ENCODE measurements at places on chromosomes 11 and 22. TPM values are rescaled to one million over a fixed set of nuclear protein-coding genes. Genes with fewer than 3 reads are reported as not detected.

Gene FGF3
- not detected for total RNA-seq

- peaks cover 6% of the 10 kb centered on the region for H3K4me1 ChIP-seq
- H3K4me3 ChIP-seq, result peak overlapping the region; percentile 91
- H3K36me3 ChIP-seq, result no peaks in the 10 kb centered on the region
- no peaks in the 10 kb centered on the region for H3K27me3 ChIP-seq
- no peak overlapping the region for H3K27ac ChIP-seq
Measured at GRCh38 chr11:22828373-22828772, 1.2 kb downstream of the SVIP start.

Gene NOX4
- 6.2 TPM for total RNA-seq

Gene OR51B4
- total RNA-seq, result not detected

- H3K4me1 ChIP-seq, result no peaks in the 10 kb centered on the region
- DNase-seq, result no peak
- H3K4me3 ChIP-seq, result no peak overlapping the region
- H3K27me3 ChIP-seq, result no peaks in the 10 kb centered on the region
- H3K27ac ChIP-seq, result no peak overlapping the region
Measured at GRCh38 chr11:34157163-34157562, 51.7 kb downstream of the NAT10 start.

DNA sequence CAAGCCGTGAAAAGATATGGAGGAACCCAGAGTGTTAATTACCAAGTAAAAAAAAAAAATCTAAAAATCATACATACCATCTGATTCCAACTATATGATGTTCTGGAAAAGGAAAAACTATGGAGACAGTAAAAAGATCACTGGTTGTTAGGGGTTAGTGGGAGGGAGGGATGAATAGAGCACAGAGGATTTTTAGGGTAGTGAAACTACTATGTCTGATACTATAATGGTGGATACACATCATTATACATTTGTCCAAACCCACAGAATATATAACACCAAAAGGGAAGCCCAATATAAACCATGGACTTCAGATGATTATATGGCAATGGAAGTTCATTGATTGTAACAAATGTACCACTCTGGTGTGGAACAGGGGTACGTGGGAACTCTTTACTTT, 74.1 kb downstream of the ENTHD1 start:
- H3K36me3 ChIP-seq, result no peaks in the 10 kb centered on the region
- peaks cover 4% of the 10 kb centered on the region for H3K27me3 ChIP-seq
- no peak overlapping the region for H3K27ac ChIP-seq
- H3K4me1 ChIP-seq, result no peaks in the 10 kb centered on the region
- H3K4me3 ChIP-seq, result no peak overlapping the region

DNA sequence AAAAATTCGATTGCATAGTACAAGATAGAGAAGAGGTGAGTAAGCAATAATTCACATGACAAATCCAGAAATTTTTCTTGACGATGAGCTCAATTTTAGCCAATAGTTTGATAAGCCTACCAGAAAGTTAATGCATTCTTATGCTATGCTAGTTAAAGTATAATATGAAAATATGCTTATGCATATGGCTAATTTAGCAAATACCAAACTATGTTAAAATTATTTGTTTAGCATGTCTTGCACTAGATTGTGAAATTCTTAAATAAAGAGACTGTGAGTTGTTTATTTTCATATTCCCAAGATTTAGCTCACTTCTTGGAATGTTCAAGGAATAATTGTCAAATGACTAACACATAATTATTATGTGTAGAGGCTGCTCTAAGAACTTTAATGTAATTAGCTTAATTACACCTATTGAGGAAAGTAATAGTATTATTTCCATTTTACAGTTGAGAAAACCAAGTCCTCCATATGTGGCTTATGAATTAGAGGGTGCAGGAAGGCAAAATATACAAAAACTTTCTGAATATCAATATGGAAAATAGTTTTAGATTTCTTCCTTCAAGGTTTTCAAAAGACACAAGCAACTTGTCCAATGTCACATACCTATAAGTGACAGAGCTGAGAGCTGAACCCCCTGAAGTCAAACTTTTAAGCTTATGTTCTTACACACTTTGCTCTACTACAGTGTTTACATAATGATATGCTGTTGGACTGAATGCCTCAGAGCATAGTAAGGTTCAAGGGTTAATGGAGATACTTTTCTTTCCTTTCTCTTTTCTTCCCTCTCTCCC, 45.9 kb upstream of the ARHGAP20 start:
- DNase-seq, result no peak
- no peaks in the 10 kb centered on the region for H3K27me3 ChIP-seq
- no peaks in the 10 kb centered on the region for H3K36me3 ChIP-seq
- no peak overlapping the region for H3K27ac ChIP-seq

DNA sequence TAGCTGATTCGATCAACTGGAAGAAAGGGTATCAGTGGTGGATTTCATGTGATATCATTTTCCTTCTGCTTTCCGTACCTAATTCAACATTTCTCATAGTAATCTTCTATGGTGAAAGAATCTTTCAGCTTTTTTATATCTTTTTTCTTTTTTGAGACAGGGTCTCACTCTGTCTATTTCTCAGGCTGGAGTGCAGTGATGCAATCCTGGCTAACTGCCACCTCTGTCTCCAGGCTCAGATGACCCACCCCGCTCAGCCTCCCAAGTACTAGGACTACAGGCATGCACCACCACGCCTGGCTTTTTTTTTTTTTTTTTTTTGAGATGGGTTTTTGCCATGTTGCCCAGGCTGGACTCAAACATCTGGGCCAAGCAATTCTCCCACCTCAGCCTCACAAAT, 18.6 kb upstream of the CHORDC1 start:
- no peak overlapping the region for H3K4me3 ChIP-seq
- no peaks in the 10 kb centered on the region for H3K36me3 ChIP-seq
- no peak overlapping the region for H3K27ac ChIP-seq
- no peak for DNase-seq
- no peaks in the 10 kb centered on the region for H3K27me3 ChIP-seq
- H3K4me1 ChIP-seq, result no peaks in the 10 kb centered on the region

DNA sequence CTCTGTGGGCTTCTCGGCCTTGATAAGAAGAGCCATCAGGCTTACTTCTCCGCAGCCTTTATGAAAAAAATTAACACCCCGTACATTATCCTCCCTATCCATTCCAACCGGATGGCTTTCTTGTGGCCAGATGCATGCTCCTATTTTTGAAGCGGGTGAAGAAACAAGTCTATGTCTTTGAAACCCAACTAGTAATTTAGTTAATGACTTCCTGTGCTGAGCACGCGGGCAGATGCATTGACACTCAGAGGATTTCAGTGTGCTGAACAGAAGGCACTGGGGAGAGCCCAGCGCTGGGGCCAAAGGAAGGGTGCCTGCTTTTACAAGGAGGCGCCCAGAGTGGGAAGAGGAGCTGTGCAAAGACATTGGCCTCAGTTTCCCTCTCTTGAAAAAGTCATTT, 53.3 kb downstream of the ARHGAP8 start:
- DNase-seq, result no peak
- H3K27me3 ChIP-seq, result peaks cover 3% of the 10 kb centered on the region
- no peaks in the 10 kb centered on the region for H3K36me3 ChIP-seq
- no peak overlapping the region for H3K27ac ChIP-seq

Gene SMDT1
- total RNA-seq, result 7.9 TPM

DNA sequence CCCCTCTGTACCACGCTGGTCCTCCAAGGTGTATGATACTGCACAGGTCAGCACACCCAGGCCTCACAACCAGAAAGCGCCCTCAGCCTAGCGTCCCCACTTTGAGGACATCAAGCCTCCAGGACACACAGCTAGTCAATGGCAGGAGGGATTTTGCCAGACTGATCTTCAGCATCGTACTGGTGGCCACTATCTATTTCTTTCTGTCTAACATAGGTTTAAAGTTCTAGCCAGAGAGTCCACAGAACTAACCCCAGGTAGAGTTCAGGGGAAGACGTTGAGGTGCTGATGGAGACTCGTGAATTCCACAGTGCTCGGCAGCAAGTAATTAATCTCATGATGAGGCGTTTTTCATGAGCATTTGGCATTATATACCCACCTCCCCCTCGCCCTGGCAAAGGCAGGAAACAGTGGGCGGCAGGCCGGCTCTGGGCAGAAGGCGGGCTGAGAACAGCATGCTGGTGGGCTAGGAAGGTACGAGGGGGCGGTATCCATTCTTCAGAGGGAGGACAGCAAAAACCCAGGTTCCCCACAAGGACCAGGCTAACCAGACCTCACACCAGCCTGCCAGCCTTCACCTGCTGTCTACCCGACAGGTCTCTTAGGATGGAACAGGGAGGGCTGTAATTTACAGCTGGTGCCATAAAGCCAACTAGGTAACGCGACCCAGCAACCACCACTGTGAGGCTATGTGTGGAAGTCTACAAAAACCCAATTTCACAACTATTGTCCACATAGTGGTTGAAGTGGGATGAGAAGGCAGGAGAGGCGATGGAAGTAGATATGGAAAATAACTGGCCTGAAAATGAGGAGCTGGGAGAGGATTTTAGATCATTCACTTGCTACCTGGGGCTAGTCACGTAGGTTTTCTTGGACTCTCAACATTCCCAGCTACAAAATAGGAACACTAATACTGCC, 18.5 kb downstream of the MYH9 start:
- H3K4me3 ChIP-seq, result no peak overlapping the region
- no peak for DNase-seq
- H3K27ac ChIP-seq, result peak overlapping the region; percentile 82

Gene OR52A1
- not detected for total RNA-seq

Gene GGT1
- 1.3 TPM for total RNA-seq

Gene MYOD1
- 5.6 TPM for total RNA-seq

- no peaks in the 10 kb centered on the region for H3K36me3 ChIP-seq
- no peak for DNase-seq
- H3K27me3 ChIP-seq, result peaks cover 8% of the 10 kb centered on the region
- H3K27ac ChIP-seq, result no peak overlapping the region
- H3K4me3 ChIP-seq, result no peak overlapping the region
Measured at GRCh38 chr11:1127664-1128162, 30.0 kb upstream of the MUC5AC start.

- no peaks in the 10 kb centered on the region for H3K36me3 ChIP-seq
- DNase-seq, result no peak
- H3K27ac ChIP-seq, result no peak overlapping the region
- no peaks in the 10 kb centered on the region for H3K4me1 ChIP-seq
- no peaks in the 10 kb centered on the region for H3K27me3 ChIP-seq
Measured at GRCh38 chr11:60782393-60783140, 2.6 kb upstream of the MS4A10 start.

Gene ANO5
- 41.9 TPM for total RNA-seq

DNA sequence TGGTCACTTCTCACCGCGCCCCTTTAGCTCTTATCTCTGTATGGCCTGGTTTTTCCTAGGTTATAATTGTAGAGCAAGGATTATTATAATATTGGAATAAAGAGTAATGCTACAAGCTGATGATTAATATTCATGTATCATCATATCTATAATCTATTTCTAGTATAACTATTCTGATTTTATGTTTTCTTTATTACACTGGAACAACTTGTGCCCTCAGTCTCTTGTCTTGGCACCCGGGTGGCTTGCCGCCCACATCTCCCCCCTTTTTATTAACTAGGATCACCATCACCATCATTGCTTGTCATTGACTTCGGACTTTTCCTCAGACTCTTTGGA, 11.0 kb downstream of the OR52K1 start:
- no peaks in the 10 kb centered on the region for H3K36me3 ChIP-seq
- H3K27me3 ChIP-seq, result peaks cover 4% of the 10 kb centered on the region
- no peak overlapping the region for H3K27ac ChIP-seq
- H3K4me3 ChIP-seq, result no peak overlapping the region

DNA sequence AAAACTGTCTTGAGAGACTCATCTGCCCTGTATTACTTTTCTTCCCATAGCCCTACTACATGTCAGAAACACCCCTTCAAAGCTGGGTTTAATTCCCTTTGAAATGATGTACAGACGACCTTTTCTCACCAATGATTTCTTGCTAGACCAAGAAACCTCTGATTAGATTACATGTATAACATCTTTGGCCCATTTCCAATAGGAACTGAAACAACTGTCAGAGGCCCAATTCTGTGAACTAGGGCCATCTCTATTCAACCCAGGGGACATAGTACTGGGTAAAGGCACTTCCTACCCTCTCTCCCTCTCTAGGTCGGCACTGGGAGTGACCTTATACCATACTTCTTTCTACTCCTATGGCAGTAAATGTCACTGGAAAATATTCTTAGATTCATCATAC, 19.4 kb downstream of the NPAT start:
- no peaks in the 10 kb centered on the region for H3K4me1 ChIP-seq
- H3K36me3 ChIP-seq, result no peaks in the 10 kb centered on the region
- H3K27me3 ChIP-seq, result no peaks in the 10 kb centered on the region
- no peak for DNase-seq

DNA sequence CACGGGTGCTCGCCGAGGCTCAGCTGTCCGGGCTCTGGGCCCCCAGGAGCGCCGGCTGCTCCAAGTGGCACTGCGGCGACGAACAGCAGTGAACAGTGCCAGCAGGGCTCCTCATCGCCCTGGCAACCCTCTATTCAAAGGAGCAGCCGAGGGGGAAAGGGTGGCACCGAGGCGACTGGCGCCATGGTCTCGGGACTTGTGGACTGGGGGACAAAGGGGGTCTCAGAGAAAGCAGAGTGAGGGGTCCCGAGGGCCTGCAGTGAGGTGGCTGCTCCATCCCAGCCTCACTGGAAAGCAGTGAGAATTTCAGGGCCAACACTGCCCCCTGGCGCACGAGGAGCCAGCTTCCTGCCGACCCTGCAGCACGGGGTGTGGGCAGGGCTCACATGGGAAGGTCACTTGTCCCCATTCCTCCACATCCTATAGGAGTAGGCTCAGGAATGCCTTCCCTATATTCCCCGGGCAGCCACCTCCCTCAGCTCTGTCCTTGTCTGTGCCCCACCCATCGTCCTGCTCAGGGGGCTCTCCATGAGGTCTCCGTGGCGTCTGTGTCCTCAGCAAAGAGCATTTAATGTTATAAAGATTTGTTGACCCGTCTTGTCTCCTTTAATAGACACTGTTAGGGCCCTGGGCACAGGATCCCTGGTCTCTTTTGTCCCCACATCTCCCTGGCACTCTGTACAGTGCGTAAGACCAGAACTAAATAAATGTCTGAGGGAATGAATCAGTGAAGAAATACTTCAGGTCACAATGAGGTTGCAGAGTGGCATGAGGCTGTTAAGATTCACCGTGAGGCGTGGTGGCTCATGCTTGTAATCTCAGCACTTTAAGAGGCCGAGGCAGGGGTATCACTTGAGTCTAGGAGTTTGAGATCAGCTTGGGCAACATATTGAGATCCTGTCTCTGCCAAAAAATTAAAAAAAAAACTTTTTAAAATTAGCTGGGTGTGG, 26.4 kb downstream of the LRFN4 start:
- H3K27me3 ChIP-seq, result no peaks in the 10 kb centered on the region
- peak overlapping the region; percentile 21 for H3K4me3 ChIP-seq

GRCh38 chr11:88575916-88576315, 238.4 kb upstream of the CTSC start:
- H3K36me3 ChIP-seq, result no peaks in the 10 kb centered on the region
- no peaks in the 10 kb centered on the region for H3K27me3 ChIP-seq
- H3K4me1 ChIP-seq, result no peaks in the 10 kb centered on the region
- no peak overlapping the region for H3K4me3 ChIP-seq

- DNase-seq, result no peak
- H3K36me3 ChIP-seq, result no peaks in the 10 kb centered on the region
- no peaks in the 10 kb centered on the region for H3K27me3 ChIP-seq
- no peak overlapping the region for H3K4me3 ChIP-seq
- no peak overlapping the region for H3K27ac ChIP-seq
Measured at GRCh38 chr22:45584621-45585436, 82.1 kb downstream of the FBLN1 start.

Gene CLDN5
- total RNA-seq, result 104 TPM

Gene CCDC88B
- 0.98 TPM for total RNA-seq

Data from gastrocnemius medialis (tissue), 4 donors.